ENCODE measurements at places on chromosomes 5 and 9.

- no peak for DNase-seq
Measured at GRCh38 chr9:90165281-90165680, 477.3 kb downstream of the DIRAS2 start.

GRCh38 chr9:90893706-90894105, 92.1 kb downstream of the SYK start:
- no peak for DNase-seq

GRCh38 chr5:141119250-141119649, 2.4 kb upstream of the PCDHB4 start:
- no peak for DNase-seq

- no peak for DNase-seq
Measured at GRCh38 chr5:158639881-158640592, 459.7 kb downstream of the EBF1 start.

GRCh38 chr9:32483343-32483742, 42.7 kb downstream of the RIGI start:
- DNase-seq: no peak

GRCh38 chr9:134212809-134213507, 48.6 kb upstream of the RNU6ATAC start:
- DNase-seq: no peak

DNA sequence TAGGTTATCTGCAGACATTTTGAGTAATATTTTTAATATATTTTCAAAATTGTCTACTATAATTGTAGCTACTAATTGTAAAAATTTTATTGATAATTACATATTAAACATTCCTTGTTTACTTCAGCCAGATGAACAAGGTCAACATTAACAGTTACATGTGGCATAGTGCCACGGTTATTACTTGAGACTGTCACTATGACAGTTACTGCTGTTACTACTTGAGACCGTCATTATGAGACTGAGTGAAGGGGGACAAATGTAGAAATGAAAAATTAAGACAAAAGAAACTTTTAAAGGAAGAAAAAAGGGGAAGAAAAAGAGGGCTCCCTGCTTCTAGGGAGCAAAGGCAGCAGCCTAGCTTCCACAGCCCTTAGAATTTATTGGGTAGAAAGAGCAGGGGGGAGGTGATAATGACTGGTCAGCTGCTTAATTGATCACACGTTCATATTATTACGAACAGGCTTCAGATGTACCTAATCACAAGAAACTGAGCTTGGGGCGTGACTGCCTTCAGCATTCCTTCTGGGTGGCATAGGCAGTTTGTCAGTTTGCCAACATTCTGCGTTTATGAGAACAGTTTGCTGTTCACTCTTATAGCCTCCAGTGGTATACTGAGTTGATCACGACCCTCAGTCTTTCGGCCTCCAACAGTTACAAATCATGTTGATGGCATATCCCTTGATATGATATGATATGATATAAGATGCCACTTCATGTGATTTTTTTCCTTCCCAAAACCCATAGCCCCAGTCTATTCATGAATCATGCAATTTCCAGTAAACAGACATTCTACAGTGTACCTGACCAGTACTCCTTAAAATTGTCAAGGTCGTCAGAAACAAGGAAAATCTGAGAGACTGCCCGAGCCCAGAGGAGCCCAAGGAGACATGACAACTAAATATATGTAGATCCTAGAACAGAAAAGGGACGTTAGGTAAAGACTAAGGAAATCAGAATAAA, 13.1 kb downstream of the MARCHF6 start:
- DNase-seq: no peak

GRCh38 chr5:149326611-149327010, 18.7 kb upstream of the GRPEL2 start:
- DNase-seq: no peak

- no peak for DNase-seq
Measured at GRCh38 chr5:32159328-32160072, 14.6 kb downstream of the GOLPH3 start.

- DNase-seq: no peak
Measured at GRCh38 chr5:146656703-146657102, 140.7 kb upstream of the GPR151 start.

- DNase-seq: no peak
Measured at GRCh38 chr9:32430720-32431119, 46.3 kb downstream of the ACO1 start.

GRCh38 chr5:23727271-23727670, 219.9 kb downstream of the PRDM9 start:
- no peak for DNase-seq

GRCh38 chr5:90434116-90434714, 24.7 kb upstream of the CETN3 start:
- DNase-seq: peak; percentile 48

DNA sequence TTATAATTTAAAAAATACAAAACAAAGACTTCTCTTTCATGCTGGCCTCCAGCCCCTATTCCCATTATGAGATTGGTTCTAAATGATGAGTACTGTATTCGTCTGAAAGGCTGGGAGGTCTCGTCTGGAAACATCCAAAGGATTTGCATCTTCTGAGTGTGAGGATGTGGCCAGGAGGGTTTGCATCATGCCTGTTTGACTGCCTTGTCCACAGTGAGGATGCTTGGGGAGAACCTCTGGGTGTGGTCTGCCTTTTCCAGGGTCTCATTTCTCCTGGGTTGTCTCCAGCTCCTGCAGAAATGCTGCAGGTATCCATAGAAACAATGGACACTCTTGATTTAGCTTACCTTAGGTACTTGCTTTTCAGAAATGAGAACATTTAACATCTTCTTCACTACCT, 26.4 kb upstream of the CXCL14 start:
- DNase-seq: no peak

GRCh38 chr9:133494636-133495326, 15.9 kb upstream of the SLC2A6 start:
- no peak for DNase-seq

- DNase-seq: no peak
Measured at GRCh38 chr9:75148561-75148960, 60.2 kb downstream of the OSTF1 start.

- no peak for DNase-seq
Measured at GRCh38 chr5:78771260-78772205, 123.0 kb upstream of the LHFPL2 start.

- DNase-seq: no peak
Measured at GRCh38 chr9:97781902-97782301, 71.1 kb upstream of the FOXE1 start.

- DNase-seq: no peak
Measured at GRCh38 chr9:137319739-137320551, 17.9 kb upstream of the NRARP start.

DNA sequence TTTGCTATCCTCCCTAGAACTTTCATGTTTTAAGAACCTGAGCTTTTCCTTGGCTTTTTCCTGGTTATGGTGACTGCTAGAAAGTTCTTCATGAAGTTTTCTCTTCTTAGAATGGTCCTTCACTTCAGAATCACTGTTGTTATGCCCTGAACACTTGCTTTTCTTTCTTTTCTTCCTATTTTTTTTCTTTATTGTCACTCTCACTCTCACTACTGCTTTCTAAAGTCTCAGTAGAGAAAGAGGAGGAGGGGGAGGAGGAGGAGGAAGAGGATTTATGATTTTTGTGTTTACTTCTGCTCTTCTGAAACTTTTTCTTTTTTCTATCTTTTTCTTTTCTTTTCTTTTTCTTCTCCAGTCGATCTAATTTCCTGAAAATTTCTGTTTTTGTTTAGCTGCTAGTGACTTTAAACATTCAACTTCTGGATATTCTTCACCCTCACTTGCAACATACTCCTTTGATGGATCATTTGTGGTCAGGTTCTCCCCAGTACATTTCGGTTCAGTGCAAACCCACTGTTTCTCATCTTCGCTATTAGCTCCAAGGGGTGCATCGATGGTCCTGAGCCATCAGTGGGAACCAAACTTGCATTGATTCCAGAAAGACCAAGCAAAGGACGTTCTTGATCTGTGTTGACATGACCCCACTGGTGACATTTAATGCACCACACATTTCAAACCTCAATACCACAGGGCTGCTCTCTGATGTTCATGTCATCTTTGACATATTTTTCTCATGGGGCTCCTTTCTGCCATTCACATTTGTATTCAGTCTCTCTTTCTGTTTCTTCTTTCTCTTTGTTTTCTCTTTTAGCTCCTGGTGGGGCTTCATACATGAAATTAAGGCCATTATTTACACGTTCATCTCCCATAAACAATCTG, 81.6 kb upstream of the HAND1 start:
- no peak for DNase-seq

- no peak for DNase-seq
Measured at GRCh38 chr5:2353871-2354440, 397.5 kb downstream of the IRX2 start.

DNA sequence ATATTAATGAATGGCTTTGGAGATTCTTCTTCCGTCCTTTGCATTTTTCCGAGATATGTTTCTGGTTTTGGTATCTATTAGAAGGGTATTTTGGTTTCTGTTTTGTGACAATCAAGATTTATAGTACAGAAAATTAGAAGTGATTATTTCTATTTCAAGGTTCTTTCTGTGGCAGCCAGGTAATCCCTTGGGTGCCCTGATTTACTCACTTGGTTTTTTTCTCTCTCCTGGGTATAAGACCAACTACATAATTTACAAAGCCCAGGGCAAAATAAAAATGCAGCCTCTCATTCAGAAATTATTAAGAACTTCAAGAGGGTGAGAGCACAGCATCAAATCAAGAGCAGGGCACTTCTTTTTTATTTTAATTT, 2.0 kb upstream of the RNF14 start:
- DNase-seq: no peak

DNA sequence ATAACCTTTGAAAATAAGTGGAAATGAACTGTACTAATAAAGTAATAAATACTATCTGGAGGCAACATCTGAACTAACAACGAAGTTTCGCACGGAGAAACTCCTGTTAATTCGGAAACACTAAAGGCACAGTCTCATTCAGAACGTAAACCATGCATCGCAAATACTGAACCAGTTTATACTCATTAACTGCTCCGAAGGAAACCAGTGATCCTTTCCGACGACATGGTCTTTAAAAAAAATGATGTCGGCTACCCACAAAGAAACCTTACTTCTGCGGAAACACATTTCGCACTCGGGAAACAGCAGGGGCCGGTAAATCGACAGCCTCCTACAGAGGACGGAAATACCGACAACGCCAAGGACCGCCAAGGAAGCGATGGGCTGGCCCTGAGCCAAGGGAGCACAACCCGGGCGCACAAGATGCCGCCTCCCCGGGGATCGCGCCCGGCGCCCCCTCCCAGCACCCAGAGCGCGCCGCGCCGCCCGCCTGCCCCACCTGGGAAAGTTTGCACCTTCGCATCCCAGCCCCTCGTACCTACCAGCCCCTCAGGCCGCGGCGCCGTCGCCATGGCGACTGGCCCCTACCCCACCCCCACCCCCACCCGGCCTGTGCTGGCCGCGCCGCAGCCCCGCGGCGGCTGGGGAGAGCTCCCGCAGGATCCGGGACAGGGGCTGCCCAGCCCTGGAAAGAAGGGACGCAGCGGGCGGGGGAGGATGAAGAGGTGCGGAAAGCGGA, 732 bp downstream of the PRKAA1 start:
- peak; percentile 75 for DNase-seq

DNA sequence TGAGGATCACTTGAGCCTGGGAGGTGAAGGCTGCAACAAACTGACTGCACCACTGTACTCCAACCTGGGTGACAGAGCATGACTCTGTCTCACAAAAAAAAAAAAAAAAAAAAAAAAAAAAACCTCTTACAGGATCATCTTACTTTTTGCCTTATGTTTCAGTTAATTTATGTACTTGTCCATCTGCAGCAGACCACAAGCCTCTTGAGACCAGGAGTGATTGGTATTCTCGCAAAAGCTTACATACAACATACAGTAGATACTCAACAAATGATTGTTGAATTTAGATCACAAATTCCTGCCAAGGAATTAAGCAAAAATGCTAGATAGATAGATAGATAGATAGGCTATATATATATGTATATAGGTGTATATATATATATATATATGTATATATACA, 12.4 kb downstream of the CEMIP2 start:
- no peak for DNase-seq

- DNase-seq: no peak
Measured at GRCh38 chr9:123710299-123710698, 219.6 kb downstream of the DENND1A start.

DNA sequence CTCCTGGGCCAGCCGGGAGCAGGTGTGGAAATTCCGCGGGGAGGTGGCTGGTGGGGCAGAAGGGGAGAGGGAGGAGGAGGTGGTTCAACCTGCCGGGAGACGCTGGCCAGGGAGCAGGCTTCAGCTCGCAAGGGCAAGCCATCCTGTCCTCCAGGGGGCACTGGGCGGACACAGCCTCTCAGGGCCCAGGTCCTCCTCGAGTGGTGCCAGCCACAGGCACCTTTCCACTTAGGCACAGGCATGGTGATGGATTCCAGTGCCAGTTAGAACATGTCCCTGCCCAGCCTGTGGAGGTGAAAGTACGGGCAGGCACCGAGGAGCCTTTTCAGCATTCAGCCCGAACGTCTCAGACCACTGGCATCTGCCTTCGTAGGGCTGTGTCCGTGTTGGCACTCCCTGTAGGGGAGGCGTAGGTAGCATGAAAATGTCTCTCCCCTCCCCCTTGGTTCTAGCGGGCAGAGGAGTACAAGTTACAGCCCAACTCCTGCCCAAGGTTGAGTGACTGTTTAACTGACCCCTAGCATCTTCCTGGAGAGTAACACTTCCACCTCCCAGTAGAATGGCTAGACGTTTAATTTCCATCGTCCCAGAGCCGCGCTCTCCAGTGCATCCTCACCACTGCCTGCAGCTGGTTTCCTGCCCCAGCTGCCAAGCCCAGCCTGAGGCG, 48.9 kb downstream of the DAB2IP start:
- DNase-seq: no peak

DNA sequence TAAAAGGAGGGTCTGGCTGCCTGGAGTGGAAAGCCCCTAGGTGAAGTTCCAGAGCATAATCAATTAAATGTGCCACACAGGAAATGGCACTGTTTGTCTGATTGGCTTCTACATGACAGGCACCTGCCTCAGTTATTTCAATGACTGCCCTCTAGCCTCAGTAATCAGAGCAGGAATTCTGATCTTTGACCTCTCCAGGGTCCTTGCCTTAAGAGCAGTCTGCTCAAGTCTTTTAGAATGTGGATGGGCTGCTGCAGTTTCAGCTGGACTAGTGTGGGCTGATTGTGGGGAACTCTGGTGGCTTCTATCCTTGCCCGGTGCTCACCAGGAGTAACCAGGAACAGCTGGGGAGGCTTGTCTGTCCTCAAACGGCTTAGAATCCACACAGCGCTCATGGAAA, 98.9 kb downstream of the LIX1 start:
- DNase-seq: no peak

- no peak for DNase-seq
Measured at GRCh38 chr5:65539827-65540226, 23.1 kb downstream of the CENPK start.

GRCh38 chr9:14941501-14942405, 31.5 kb upstream of the FREM1 start:
- DNase-seq: no peak

DNA sequence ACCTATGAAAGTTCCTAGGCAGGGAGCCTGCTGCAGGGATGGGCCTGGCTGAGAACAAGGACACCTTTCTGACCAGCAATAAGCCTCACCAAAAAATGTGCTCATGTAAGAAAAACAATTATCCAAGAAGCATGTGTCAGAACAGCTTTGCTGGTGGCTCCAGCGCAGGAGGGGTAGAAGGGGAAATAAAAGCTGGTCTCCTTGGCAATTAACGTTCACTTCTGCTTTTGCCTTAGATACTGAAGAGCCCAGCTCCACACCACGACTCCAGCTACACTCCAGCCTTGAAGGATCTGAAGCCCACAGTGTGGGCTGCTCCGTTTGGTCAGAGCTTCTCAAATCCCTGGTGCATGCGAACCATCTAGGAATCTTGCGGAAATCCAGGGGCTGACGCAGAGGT, 107.6 kb upstream of the PHYKPL start:
- no peak for DNase-seq

- DNase-seq: no peak
Measured at GRCh38 chr9:107389617-107390071, 99.9 kb downstream of the KLF4 start.

- no peak for DNase-seq
Measured at GRCh38 chr5:143229896-143230675, 173.4 kb downstream of the NR3C1 start.

Measured in stimulated activated CD4-positive, alpha-beta T cell treated with anti-CD3 and anti-CD28 coated beads, Interleukin-4, amount 100 ng/mL, for 1 hour (primary cell).